ENCODE measurements at places on chromosomes 12 and 14.
A peak's percentile ranks its signal among the peaks of the same experiment; 100 is the strongest.

- DNase-seq = no peak
Observed at GRCh38 chr14:105447651-105448640, 26.7 kb upstream of the CRIP2 start.

DNA sequence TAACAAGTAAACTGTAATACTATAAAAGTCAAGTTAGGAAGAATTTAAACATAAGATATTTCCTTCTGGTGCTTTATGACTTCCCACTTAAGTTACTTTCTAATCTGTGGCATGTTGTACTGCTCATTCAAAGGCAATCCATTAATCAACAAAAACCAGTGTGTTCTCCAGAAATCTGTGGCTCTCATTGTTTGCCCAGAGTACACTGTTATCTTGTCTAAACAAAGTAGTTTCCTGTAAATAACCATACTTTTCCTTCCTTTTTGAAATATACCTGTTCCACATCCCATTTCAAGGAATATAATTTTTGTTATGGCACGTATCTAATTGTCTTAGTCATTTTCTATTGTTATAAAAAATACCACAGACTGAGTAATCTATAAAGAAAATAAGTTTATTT lies 184.1 kb downstream of the CCER1 start:
- peak; percentile 48 for DNase-seq

GRCh38 chr14:67765192-67765834 lies 51.1 kb downstream of the ZFYVE26 start:
- no peak for DNase-seq

- no peak for DNase-seq
Observed at GRCh38 chr14:90743425-90743824, 72.8 kb downstream of the TTC7B start.

DNA sequence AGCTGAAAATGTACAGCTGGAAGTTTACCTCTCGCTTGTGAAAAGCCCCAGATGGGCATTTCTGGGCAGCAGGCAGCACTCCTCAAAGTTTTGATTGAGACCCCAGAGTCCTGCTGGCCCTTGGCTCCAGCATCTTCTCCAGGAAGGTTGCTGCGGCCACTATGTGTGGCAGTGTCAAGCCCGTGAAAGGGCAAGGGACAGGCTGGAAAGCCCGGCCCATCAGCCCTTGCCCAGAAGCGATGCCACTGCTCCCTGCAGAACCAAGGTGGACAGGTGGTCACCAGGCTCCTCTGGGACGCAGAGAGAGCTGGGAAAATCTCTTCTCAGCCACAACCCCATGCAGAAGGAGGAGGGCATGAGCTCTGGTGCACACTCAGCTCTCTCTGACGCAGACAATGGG lies 73.5 kb upstream of the BCL11B start:
- DNase-seq = no peak

DNA sequence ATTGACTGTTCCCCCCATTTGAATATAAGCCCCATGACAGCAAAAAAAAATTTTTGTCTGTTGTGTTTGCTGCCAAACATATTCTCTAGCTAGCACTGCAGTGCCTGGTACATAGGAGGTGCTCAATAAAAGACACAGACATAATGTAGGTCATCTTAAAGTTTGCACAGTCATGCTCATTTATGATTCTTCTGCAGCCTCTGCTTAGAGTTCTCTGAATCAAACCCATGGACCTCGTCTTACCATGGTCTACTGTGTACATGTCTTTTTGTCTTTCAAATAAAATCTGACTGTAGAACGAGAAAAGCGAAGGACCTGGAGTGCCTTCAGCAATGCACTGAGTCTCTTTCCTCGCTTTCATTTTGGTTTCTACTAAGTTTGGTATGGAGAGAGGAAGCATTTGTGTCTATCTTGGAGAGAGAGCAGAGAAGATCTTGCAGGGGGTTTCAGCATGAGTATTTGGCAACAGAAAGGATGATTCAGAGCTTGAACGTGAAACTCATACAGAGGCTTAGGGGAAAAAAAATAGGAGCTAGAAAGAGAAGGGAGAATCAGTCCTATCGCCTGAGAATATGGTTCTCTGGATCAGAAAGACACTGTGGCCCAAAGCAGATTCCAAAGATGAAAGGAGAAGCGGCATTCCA lies 38.8 kb upstream of the TMCC3 start:
- DNase-seq = no peak

- no peak for DNase-seq
Observed at GRCh38 chr14:91368776-91369416, 48.7 kb downstream of the CCDC88C start.

GRCh38 chr14:51786227-51786626 lies 74.2 kb upstream of the GNG2 start:
- DNase-seq = no peak

Data from glomerular endothelial cell (primary cell).